Retina (tissue), 1 donor: ENCODE measurements at places on chromosomes 16 and 17.

DNA sequence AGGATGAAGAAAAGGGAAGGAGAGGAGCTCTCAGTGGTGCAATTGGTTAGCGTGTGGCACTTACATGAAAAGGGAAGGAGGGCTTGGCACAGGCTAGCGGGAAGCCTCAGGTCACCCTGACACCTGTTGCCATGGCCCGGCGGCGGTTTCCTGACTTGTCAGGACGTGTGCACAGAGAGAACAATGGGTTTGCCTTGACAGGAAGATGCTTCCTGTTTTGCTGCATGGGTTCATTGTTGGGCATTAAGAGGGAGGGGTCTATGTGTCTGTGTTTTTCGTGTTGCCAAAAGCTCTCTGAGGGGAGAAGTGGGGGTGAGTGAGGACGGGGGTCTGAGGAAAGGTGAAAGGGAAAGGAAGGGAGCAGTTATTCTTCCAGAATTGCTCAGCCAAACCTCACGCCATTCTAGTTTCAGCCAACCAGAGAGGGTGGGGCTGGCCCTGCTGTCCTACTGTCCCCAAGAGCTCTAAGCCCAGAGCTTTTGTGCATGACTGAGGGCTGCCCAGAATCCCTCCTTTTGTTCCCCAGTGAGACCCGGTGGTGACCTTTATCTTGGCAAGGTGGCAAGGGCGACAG, 17.1 kb upstream of the CCR7 start:
- no peak for DNase-seq

- DNase-seq, result no peak
Observed at GRCh38 chr17:76022973-76023899, 3.9 kb downstream of the EVPL start.

DNA sequence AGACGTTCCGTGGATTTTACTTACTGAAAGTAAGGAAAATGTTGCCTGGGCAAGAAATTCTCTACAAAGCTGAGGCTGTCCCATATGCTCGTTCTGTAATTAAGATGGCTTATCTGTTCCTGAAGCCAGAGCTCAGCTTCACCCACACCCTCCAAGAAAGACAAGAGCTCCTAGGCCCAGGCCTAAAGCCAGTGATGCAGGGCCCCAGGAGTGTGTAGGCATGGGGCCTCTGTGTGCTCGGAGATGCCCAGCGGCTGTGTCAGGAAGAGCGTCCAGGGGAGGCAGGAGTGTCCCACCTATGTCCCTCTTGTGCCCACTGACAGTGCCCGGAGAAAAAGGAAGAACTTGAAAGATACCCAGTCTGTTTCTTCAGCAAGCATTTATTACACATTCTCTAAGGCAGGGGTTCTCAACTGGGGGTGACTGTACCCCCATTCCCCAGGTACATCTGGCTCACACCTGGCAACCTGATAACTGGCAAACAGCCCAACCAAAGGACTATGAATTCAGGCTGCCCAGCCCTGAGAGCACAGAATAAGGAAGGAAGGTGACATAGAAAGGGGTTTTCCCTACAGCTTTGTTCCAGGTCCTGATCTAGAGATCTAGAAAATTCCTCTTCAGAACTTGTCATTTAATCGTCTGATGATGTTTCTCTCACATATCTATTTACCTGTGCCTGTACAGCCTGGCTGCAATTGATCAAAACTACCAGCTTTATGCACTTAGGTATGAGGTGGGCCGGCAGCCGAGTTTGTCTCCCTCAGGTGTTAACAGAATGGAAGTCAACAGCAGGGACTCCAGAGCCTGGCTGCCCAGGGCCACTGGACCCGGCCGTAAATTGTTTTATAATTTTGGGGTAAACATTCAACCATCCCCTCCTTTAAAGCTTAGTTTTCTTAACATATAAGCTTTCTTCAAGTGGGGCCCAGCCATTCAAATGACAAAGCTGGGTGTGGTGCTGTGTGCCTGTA, 12.0 kb downstream of the SNN start:
- DNase-seq, result no peak

DNA sequence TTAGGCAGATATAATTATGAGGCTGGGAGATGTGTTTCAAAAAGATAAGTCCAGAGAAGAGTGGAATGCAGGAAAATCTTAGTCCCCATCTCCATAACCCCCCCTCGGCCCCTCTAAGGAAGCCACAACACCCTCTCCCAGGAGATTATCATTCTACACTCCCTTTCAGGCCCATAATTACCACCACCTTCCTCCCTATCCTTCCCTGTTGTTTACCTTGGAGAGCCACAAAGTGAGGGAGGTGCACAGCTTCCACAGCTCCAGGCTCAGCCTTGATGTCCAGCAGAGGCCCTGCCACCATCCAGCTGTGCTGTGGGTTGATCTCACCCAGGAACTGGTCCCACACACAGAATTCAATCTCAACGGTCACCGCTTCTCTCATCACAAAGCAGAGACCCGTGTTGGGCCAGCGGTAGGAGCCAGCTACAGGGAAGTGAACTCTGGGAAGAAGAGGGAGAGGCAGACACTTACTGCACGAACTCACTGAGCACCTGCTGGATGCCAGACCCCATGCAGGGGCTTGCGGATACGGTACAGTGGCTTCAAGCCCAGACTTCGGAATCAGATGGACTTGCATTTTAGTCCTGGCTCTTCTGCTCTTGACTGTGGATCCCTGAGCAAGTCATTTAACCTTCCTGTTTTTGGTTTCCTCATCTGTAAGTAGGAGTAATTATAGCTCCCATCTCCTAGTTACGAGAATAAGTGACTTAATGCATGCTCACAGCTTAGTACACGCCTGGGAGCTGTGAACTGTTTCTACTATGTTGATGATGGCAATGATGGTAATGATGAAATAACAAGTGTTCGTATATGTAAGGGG, 44.1 kb downstream of the MIS12 start:
- no peak for DNase-seq

- DNase-seq, result no peak
Observed at GRCh38 chr16:69428652-69429051, 4.2 kb downstream of the CYB5B start.
